GM12864 (cell line): ENCODE measurements at places on chromosomes 1 and 21.

DNA sequence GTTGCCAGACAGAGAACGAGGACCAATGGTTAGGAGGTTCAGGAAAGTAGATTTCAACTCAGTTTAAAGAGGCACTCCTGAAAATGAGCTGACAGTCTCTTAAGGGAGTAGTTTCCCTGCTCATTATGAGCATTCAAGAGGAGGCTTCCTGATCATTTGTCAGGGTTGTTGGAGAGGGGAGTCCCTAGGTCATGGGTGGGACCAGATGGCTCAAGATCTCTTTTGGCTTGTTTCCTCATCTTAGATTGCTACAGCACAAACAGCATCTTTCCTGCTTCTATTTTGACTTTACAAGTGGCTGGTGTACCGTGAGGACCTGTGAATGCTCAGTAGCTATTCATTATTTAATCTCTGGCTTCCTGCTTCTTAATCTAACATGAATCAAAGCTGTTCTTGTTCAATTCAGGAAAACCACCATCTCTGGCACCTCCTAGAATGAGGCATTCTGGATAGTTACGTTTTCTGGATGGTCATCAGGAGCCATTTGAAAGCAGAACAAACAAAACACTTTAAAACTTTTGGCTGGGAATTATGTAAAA, 47.6 kb downstream of the PEX14 start:
- no peak for DNase-seq

- no peak for DNase-seq
Measured at GRCh38 chr1:221925947-221926346, 184.1 kb upstream of the DUSP10 start.

DNA sequence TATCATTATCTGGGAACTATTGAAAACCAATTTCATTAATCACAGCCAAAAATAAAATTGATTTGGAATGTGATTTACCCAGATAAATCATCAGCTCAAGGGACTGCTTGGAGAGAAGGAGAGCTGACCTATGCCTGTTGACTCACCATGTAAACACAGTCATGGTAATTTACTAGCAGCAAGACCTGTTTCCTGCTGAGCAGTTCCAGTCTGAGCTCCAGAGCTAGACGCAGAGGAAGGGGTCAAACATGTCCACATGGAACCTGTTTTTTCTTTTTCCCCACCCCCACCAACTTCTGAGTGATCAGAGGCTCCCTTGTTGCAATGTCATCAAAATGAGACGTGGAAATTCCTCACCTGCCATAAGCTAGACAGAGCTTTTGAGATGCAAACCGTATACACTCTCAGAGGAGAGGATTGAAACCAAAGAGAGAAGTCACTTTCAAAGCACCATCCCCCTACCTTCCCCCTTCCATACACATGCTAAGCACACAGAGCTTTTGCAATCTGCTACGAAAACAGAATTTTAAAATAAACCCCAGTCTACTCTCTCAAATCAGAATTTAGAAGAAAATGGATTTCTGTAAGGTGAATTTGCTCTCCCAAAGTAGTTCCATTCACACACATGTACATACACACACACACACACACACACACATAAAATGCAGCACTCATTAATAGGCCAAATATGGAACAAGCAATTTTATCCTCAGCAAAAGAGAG, 55.9 kb upstream of the PTGFRN start:
- DNase-seq, result no peak

- DNase-seq, result no peak
Measured at GRCh38 chr1:214295934-214296333, 15.0 kb downstream of the SMYD2 start.

- no peak for DNase-seq
Measured at GRCh38 chr1:179714159-179714558, 28.9 kb upstream of the FAM163A start.

DNA sequence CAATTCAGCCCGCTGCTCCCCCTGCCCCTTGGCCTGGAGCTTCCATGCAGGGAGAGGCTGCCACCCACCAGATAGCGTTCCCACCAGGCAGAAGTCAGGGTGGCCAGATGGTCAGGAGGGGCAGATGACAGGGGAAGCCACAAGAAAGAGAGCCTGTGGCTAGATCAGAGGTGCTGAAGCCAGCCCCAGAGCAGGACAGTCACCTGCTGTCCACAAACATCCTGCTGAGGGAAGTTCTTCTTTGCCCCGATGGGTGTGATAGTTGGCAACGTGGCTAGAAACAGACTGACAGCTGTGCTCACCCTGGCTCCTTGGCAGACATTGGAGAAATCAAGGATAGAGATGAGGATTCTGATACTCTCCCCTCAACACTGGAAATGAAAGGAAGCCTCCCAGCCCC, 27.2 kb upstream of the SRP9 start:
- DNase-seq, result no peak

- DNase-seq, result no peak
Measured at GRCh38 chr1:100152271-100152670, 19.3 kb downstream of the TRMT13 start.

DNA sequence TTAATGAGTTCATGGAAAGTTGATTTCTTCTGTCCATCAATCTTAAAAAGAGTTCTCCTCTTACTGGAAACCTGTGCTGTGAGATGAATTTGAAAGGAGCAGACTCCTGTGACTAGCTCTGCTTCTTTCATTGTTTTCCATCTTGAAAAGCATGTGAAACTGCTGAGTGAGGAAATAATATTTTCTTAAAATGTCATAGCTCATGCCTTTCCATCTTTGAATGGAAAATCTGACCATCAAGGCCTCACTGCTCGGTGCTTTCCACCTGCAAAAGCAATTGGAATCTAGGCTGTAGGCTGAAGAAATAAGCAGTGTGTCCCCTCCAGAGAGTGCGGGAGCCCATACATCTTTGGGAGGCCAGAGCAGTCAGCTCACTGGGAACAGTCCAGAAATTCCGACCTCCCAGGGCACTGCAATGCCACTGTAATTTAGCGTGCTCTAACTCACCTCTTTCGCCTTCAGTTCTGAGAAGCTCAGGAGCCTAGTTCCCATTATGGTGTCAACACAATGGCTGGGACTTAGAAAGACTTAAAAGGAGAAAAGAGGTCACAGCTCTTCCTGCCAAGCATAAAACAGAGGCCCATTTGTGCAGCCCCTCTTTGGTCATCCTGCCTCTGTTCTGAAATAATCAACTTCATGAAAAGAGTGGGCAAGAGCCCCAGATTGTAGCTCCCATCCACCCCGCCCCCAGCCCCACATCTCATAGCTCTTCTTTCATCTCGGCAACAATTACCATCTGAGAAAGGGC, 50.4 kb upstream of the F3 start:
- no peak for DNase-seq

DNA sequence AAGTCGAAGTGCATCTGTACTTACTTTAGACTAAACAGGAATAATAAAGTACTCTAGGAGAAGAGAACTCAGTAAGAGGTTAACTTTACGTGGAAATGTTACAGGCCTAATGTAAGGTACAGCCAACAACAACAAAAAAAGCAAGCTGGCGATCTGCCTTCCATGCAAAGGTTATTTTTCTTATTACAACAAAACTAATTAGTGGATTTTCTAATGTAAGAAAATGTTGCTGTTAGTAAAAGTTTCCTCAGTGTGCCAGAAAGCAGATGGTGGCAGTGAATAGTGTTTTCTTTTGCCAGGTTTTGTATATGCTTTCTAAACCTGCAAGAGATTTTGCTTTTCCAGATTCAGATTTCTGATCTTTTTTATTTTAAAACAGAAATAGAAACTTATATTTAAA, 179.2 kb downstream of the NFIA start:
- DNase-seq, result no peak

DNA sequence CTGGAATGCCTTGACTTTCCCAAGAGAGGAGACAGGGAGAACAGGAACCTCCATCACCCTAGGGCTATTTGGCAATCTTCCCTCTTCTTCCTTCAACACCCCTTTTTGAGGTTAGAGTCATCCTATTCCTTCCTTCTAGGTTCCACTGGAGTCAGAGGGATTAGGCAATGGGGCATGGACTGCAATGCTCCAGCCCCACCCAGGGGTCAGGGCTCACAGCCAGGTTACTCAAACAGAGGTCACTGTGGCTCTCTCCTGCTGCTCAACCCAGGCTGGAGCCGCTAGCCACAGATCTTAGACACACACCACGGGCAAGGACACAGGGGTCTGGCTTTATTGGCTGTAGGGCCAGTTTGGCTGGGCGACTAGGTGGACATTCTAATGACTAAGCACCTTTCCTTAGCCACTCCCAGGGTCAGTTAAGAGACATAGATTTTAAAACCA, 145.5 kb upstream of the NRIP1 start:
- no peak for DNase-seq

- DNase-seq, result no peak
Measured at GRCh38 chr1:190619724-190620123, 142.1 kb upstream of the BRINP3 start.

- no peak for DNase-seq
Measured at GRCh38 chr1:67629370-67630075, 55.5 kb upstream of the GADD45A start.

- no peak for DNase-seq
Measured at GRCh38 chr1:87950369-87950768, 621.7 kb downstream of the LMO4 start.

- no peak for DNase-seq
Measured at GRCh38 chr1:148372731-148373130, 110.4 kb downstream of the PPIAL4G start.

- no peak for DNase-seq
Measured at GRCh38 chr1:66168948-66169671, 364.8 kb upstream of the SGIP1 start.

GRCh38 chr1:113456967-113457366, 66.7 kb downstream of the MAGI3 start:
- DNase-seq, result no peak

DNA sequence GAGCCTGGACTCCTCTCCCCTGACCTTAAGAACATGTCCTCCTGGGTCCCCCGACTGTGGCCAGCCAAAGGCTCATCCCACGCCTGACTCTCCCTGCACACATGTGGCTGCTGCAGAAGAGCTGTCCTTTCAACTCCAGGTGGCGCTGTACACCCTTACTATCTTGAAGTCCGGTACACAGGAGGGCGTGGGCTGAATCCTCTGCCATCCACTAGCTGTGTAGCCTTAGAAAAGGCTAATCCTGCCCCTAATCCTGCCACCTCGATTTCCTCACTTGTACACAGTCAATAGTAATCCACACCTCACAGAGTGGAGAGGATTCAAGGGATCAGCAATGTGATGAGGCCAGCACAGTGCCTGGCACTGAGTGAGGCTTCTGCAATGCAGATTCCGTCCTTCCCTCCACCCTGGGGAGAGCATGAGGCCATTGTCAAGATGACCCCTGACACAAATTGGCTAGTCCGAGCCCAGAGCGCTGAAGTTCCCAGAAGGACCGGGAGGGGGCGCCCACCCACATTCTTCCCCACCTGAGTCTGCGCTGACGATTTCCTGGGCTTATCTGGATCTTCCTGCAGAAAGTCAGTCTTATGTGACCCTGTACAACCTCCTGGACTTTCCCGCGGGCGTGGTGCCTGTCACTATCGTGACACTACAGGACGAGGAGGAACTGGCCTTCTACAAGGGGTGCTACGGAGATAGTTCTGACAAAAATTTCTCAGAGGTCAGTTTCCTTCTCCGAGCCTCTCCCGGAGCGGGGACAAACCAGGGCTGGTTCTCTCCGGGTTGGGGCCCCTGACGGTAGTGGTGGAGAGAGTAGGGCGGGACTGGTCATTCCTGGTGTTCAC, 47.1 kb upstream of the DMBX1 start:
- peak; percentile 31 for DNase-seq
